ENCODE measurements at places on chromosomes 2 and 18.

DNA sequence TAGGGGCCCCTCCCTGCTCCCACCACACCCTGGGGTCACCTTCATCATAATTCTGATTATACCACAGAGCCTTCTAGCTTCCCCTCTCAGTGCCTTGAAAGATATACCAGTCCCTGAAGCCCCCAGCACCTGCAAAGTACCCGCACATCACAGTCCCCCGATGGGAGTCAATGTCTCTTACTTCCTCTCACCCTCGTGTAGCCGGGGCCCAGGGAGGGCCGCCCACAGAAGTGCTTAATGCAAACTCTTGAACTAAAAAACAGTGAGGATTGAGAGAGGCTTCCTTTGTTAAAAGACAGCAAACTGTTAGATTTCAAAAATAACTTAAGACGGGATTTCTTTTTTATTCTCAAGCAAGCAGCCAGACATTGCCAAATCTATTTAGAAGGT is 76.5 kb downstream of the SFXN5 start:
- no peak for DNase-seq

GRCh38 chr2:103268841-103269498 is 507.1 kb downstream of the TMEM182 start:
- no peak for DNase-seq

GRCh38 chr2:109230941-109231420 is 102.0 kb downstream of the SH3RF3 start:
- no peak for DNase-seq

DNA sequence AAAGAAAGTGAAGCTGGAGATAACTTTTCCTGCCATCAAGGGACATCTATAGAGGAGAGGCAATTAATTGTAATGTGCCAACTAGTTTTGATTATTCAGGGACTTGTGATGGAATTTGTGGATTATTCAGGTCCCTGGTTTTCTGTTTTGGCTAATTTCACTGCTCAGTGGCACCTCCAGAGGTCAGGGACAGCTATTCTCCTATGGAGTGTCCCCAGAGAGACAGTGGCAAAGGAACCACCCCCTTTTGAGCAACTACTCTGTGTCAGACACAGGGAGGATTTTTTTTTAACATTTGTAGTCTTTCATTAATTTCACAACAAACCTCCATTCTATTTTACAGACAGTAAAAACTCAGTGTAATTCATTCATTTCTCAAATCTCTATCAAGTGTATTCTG is 206.0 kb upstream of the SPRED2 start:
- DNase-seq: no peak

DNA sequence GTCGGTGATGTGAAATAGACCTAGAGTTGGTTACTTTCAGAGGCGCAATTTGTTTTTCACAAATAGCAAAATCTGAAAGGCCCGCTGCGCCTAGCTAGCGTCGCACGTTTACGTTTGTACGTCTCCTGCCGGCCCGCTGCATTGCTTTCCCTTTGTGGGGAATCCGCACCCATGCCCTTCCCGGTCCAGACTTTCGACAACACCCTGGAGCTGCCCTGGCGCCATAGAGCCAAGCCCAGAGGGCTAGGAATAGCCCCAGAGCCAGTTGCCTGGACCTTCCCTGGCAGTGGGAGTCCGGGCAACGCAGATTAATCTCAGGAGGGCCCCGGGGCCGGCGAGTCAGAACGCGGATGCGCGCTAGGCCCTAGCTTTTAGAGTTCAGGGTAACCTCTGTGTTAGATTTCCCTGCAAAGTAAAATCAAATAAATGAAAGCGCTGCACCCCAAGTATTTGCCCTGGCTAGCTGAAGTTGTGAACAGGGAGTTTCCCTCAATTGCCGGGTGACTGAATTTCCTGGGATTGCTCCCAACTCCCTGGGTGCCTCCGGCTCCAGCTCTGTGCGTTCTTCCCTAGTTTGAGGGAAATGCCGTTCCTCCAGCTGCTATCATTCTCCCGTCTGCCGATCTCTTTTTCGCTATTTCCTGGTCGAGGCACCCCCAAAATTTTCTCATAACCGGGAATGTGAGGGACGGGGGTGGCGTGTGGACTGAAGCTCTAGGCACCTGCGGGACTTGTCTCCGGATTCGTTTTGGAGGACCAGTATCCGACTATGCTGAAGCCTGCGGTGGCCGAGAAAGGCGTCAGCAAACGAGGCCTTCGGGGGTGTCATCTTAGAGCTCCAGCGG is 1.2 kb upstream of the EN1 start:
- no peak for DNase-seq
